ENCODE measurements at places on chromosomes 4 and X.

- DNase-seq = no peak
Measured at GRCh38 chr4:117096462-117096861, 11.1 kb upstream of the TRAM1L1 start.

- DNase-seq = peak; percentile 38
Measured at GRCh38 chr4:128461291-128462102, 173.9 kb upstream of the PGRMC2 start.

DNA sequence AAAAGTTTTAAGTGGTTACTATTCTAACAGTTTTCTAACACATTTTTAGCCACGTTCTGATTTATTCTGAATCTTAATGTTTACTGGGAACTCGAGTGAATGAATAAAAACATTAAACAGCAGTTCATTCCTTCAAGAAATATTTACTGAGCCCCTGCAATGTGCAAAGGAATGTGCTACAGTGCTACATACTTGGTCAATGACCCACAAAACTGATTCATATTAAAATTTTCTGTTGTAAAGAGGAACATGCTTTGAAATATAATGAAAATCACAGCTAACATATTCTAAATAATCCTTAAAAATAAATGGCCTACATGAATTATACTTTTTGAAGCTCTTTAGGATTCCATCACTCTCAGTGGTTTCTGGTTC is 78.7 kb downstream of the ARAP2 start:
- DNase-seq = no peak

GRCh38 chr4:124768596-124769365 is 56.2 kb upstream of the ANKRD50 start:
- DNase-seq = no peak

GRCh38 chr4:139042981-139043460 is 27.4 kb downstream of the NOCT start:
- DNase-seq = no peak

DNA sequence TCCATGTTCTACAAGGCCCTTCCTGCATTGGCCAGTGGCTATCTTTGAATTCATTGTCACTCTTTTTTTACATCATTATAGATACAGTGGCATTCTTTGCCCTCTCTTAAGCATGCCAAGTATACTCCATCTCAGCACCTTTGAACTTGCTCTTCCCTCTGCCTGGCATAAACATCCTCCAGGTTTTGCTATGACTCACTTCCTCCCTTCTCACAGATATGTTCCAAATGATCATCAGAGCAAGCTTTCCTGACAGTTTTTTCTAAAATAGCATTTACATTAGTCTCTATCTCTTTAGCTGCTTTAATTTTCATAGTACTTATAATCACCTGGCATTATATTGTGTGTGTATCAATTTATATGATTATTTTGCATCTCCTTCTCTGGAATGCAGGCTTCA is 553.3 kb upstream of the MAGEB2 start:
- peak; percentile 90 for DNase-seq

DNA sequence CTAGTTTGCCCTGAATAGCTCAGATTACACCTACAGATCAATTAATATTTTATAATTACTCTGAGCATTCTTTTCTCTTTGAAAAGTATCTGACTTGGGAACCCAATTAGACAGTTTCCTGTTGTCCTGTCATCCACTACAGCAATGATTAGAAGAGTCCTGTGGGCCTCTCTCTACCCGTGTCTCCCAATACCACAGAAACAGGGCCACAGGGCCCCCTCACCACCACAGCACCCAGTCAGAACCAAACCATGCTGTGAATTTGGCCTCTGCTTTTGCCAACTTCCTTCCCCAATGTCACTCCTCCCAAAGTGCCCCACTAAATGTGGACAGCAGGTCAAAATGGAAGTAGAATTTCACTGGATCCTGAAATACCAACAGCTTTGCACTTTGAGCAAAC is 10.3 kb downstream of the USP46 start:
- DNase-seq = no peak

GRCh38 chr4:174490451-174490961 is 31.8 kb downstream of the HPGD start:
- no peak for DNase-seq

- no peak for DNase-seq
Measured at GRCh38 chr4:2042947-2043395, 16.2 kb upstream of the NAT8L start.

GRCh38 chrX:29487714-29488113 is 727.6 kb upstream of the MAGEB2 start:
- DNase-seq = no peak

DNA sequence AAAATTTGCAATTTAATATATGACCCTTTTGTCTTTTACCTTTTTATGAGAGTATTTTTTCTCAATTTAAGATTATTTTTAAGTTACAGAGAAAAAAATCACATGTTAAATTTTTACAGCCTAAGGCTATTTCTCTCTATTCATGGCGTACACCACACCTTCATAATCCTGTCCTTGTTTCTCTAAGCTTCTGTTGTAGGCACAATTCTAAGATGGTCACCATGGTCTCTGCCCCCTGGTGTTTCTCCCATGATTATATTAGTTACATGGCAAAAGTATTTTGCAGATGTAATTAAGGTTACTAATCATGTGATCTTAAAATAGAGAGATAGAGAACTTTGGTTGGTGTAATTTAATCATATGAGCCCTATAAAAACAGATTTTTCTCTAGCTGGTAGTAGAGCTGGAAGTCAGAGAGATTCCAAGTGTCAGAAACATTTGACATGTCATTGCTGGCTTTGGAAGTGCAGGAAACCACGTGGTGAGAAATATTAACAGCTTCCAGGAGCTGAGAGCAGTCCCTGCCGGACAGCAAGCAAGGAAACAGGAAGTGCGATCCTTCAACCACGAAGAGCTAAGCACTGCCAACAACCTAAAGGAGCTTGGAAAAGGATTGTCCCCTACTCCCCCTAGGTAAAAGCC is 89.8 kb downstream of the EIF4E start:
- peak; percentile 21 for DNase-seq

DNA sequence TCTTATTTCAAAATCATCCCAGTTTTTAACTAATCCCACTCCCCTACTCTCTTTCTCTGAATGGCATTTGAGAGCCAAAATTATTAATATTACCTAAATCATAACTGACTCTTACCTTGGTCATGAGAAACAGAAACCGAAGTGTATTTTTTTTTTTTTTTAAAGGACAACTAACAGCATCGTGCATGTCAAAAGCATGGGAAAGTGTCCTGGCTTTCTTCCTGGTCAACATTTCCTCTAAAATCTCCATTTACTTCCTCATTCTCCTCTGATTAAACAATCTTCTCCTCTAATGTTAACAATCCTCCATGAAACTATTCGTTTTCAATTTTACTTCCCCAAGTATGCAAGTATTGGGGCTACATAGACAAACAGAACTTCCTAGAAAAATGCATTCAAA is 2.1 kb upstream of the STS start:
- no peak for DNase-seq

DNA sequence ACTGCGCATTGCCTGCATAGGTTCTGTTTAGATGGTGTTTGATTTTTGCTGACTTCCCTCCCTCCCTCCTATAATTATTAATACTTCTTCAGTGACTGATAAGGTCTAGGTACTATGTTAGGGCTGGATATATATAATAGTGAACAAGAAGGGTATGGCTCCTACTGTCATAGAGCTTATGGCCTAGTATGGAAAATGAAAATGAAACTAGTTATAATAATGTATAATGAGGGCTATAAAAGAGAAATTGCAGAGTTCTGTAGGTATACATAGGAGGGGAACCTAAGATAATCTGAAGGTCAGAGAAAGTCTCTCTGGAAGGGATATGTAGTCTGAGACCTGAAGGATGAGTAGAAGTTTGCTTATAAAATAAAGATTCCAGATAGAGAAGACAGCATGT is 102.1 kb downstream of the DCK start:
- no peak for DNase-seq

GRCh38 chr4:9773471-9773870 is 8.0 kb upstream of the DRD5 start:
- DNase-seq = no peak

- no peak for DNase-seq
Measured at GRCh38 chr4:83830138-83830888, 294.4 kb downstream of the GPAT3 start.

GRCh38 chr4:8403173-8403753 is 37.3 kb downstream of the ACOX3 start:
- peak; percentile 83 for DNase-seq

- DNase-seq = no peak
Measured at GRCh38 chrX:150790021-150790420, 96.8 kb downstream of the MTMR1 start.

- DNase-seq = no peak
Measured at GRCh38 chr4:61319156-61319555, 119.0 kb downstream of the ADGRL3 start.

DNA sequence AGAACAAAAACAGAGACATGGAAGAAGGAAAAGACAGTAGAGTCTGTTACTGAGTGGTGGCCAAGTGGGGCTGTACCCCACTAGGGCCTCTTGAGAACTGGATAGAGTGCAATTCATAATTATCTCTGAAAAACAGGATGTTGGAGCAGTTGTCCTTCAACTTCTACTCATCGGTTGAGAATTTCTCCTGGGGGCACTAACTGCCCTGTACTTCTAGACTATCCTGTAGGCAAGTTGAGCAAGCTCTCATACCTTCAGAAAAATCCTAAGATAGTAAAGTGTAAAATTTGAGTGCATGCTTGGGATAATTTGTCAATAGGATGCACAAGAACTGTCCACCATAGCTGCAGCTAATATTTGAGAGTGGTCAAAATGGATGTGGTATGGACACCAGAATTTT is 179.7 kb upstream of the CNKSR2 start:
- DNase-seq = no peak

GRCh38 chrX:119758731-119759247 is 401 bp downstream of the SOWAHD start:
- DNase-seq = no peak

DNA sequence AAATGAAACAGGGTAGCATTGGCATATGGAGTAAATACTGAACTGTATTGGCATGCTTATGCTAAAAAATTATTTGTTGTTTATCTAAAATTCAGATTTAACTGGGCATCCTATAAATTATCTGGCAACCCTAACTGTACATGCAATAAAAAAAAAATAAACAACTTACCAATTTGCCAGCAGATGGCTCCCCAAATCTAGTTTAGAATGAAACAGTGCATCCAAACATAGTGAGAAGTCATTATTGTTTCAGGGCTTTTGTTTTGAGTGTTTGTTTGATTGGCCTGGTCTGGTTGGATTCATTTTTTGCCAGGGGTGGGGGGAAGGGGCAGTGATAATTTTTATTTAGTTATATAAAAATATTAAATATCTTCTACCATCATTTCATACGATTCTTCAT is 12.8 kb upstream of the NSUN7 start:
- no peak for DNase-seq

GRCh38 chr4:109332926-109333464 is 30.5 kb upstream of the COL25A1 start:
- no peak for DNase-seq

DNA sequence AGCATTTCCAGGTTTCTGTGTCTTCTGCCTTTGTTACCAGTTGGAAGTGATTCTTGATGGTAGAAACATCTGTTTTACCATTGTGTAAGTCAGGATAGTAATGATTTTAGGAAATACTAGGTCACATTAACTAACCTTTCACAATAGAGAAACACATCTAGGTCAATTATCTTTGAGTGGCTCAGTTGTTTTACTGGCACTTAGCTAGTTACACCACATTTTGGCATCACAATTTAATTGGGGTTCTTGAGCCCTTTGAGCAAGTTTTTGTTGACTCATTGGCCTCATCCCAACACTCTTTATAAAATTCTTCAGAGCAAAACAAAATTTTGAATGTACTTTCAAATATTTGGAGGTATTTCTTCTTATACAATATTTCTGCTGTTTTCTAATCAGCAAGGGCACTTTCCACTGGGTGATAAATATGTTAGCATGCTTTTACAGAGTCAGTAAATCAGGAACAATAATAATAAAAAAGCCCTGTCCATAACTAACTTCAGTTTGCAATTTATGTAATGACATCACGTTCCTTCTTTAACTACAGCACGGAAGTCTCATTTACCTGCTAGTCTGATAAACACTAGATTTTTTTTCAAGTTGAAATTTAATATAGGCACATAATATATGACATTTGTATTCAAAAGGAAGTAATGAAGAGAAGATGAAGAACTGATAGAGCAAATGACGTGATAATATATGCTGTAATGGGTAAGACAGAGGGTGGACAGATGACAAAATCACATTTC is 64.8 kb upstream of the GK2 start:
- no peak for DNase-seq

DNA sequence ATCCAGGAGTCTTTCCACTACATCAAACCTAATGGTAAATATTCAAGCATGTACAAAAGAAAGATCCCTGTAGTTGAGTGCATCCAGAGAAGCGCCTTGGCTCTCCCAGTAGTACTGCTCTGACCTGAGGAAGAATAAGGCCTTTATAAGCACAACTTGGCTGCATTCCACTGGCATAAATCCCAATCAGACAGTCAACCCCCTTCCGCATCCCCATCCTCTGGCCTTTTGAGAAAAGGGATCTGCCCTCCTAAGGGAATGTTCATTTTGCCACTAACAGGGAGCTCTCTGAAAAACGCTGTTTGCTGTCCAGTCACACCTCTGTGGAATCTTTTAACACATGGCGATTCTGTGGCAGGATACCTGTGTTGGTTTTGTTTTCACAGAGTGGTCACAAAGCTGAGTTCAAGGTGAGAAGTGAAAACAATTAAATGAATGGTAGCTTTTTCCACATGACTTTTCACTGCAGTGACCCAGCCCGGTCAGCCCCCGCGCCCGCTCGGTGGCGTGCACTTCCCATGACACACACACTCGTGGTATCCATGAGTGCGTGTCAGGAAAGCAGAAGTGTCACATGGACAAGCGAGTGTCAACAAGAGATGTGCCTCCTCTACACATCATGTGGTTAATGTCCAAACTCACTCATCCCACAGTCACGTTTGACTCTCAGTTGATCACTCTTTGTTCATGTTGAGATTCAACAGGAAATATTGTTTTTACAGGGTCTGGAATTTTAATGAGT is 112.2 kb upstream of the ENPP6 start:
- DNase-seq = no peak

GRCh38 chr4:2138846-2139500 is 79.8 kb downstream of the NAT8L start:
- DNase-seq = no peak

DNA sequence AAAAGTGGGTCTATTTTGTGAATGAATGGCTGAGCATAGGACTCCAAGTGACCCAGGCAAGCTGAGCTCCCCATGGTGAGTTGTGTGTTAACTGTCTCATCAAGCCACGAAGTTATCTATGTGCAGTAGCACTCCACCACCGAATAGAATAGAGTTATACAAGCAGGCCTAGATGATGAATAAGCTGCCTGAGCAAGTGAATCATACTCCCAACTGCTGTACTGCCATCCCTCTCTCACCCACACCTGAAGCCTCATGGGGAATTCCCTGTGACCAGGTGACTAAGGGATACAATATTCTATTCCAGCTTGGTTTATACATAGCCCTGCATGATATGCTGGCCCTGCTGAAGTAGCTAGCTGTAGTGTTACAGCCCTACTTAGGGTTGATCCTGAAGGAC is 38.7 kb downstream of the KDM5C start:
- no peak for DNase-seq

GRCh38 chr4:90951037-90951436 is 823.8 kb downstream of the CCSER1 start:
- peak; percentile 18 for DNase-seq

- DNase-seq = no peak
Measured at GRCh38 chr4:98994474-98995182, 893 bp upstream of the METAP1 start.

Data from kidney capillary endothelial cell (primary cell).